Activated T-helper 1 cell treated with anti-CD3 and anti-CD28 coated beads, Interleukin-2, amount 50 U/mL, for 16 hours (primary cell): ENCODE measurements at places on chromosomes 3 and 15.

DNA sequence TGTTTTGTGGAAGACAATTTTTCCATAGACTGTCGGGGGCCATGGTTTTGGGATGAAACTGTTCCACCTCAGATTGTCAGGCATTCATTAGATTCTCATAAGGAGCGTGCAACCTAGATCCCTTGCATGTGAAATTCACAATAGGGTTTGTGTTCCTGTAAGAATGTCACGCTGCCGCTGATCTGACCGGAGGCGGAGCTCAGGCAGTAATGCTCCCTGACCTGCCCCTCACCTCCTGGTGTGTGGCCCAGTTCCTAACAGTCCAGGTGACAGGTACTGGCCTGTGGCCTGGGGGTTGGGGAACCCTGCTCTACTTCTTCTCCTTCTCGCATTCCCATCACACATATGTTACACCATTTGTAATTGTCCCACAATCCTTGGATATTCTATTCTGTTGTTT, 11.0 kb downstream of the CHRNA7 start:
- DNase-seq = no peak

- no peak for DNase-seq
These were observed 92.0 kb downstream of the TMEM108 start for GRCh38 chr3:133130168-133130567.

GRCh38 chr15:43118829-43119228, 13.0 kb upstream of the UBR1 start:
- no peak for DNase-seq

DNA sequence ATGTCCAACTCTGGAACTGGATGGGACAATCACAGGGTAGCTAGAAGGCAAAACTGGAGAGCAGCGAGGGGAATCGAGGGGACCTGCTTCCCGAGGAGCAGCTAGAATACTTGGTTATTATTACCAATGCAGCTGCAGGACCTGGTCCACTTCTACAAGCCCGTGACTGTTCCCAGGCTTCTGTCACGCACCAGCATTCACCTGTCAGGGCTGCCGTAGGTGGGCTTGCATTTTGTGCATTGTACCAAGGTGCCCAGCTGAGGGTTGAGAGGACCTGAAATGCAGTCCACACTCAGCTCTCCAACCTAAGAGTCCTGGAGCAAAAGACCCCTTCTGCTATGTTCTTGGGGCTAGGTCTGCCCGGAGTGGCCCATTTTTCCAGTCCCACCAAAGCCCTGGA, 2.3 kb downstream of the SEMA4B start:
- no peak for DNase-seq

- no peak for DNase-seq
These were observed 59.4 kb upstream of the TRIM71 start for GRCh38 chr3:32758375-32758753.

GRCh38 chr15:38992506-38992905, 427.9 kb upstream of the RASGRP1 start:
- DNase-seq = no peak

GRCh38 chr3:101170806-101171558, 149.4 kb downstream of the IMPG2 start:
- no peak for DNase-seq

DNA sequence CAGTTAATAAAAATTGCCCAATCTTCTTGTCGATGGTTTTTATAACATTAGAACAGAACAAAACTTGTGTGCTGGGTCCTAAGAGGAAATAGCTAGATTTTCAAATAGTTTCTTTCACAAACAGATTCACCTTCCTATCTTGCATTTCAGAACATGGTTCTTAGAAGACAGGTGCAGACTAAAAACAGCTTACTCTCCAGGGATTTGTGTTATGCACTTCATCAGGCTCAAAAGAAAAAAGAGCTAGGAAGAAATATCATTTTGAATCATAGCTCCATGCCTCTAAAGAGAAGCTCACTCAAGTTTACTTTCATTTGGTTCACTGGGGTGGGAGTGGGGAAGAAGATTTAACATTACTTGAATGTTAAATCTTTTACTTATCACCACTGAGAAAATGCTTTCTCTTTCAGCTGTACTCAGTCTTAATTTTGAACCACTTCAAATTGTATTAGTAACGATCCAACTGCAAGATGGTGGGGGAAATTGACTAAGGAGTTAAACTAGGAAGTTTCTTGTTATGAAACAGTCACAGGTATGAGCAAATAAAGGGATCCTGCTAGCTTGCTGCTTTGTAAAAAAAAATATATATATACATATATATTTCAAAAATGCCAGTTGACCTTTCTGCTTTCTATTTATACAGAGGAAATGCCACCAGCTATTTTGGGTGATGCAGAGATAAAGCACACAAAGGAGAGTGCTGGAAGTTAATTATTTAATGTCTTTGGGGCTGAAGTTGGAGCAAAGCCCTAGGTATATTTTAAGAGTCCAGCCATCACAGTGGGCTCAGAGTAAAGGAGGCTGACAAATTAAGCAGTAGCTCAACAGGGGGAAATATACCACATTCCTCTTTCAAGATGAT, 28.3 kb upstream of the NUDT16 start:
- DNase-seq = no peak

DNA sequence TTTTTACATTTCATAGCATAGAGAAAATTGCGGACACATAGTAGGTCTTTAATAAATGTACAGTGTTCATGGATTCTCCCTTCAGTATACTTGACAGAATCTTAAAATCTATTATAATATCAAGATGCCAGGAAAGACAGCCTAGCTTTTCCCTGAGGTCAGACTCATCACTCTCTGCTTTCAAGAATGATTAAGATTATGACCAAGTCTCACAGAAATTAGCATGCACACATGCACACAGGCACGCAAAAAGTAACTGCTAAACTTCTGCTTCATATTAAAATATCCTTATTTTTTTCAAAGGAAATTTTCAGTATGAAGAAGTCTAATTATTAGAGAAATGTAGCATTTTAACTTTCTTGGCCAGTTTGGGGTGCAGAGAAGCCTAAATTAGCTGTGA, 493.8 kb upstream of the NECTIN3 start:
- DNase-seq = no peak

DNA sequence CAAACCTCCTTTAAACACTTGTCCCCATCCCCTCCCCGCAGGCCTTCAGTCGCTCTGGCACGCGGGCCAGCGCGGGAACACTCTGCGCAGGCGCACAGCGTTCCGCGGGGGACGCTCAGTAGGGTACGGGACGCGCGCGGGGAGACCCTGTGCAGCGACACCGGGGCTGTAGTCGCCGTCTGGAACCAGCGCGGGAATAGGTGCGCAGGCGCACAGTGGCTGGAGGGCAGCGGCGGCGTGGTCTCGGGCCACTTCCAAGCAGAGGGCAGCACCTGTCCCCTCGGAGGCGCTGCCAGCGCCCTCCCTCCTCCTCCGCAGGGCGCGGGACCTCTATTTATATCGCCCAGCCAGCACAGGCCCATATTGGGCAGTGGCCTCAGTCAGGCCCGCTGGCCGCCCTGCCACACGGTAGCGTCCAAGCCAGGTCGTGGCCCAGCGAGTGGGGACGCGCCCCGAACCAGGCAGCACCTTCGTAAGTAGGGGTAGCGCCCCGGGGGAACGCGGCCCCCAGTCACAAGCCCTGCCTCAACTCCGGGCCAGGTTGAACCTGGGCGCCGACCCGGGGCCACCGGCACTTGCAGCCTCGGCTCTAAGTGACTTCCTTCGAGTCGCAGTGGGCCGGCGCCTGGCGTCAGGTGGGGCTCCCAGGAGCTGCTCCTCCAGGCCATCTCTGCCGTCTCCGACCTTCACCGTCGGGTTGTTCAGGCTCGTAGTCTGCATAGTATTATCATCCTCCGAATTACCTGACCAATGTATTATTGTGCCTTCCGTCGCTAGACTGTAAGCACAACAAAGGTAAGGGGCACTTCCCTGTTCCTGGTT, at the start of gene KBTBD12:
Gene KBTBD12 (plus strand): TSS at position 118 of the 822 bp plus-strand sequence. CDS start 7,830 bp downstream, outside the sequence.
- no peak for DNase-seq

- no peak for DNase-seq
These were observed 71.5 kb downstream of the CD200R1L start for GRCh38 chr3:112775011-112775742.

DNA sequence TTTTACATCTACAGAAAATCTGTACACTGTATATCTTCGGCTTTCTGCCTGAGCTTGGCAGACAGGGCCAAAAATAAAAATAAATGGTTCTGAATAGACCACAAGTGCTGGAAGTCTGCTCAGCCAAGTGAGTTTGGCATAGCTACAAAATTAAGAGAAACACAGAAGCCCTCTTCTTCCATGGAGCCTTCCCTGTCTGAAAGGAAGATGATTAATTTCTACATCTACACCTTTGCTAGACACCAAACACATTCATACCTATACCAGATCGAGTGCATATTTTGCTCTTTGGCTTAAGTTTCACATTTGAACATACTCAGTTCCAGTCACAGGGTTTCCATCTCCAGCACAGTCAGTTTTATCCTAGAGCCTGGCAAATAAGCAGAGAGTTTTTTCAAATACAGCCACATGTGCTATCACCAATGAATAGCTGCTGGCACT, 224.6 kb downstream of the GREM1 start:
- DNase-seq = no peak

DNA sequence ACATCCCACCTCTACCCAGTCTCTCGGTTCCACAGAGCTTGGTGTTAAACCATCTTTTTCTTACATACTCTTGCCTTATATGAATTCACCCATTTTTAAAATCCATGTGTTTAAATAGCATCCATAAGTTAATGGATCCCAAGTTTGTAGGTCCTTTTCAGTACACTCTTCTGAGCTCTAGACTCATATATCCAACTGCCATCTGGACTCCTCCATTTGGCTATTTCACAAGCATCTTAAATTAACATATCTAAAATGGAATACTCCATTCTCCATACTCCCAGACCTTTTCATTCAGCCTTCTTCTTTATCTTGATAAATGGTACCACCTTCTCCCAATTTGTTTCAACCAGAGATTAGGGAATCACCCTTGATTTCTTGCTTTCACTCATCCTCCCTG, 113.4 kb downstream of the CHST2 start:
- no peak for DNase-seq

DNA sequence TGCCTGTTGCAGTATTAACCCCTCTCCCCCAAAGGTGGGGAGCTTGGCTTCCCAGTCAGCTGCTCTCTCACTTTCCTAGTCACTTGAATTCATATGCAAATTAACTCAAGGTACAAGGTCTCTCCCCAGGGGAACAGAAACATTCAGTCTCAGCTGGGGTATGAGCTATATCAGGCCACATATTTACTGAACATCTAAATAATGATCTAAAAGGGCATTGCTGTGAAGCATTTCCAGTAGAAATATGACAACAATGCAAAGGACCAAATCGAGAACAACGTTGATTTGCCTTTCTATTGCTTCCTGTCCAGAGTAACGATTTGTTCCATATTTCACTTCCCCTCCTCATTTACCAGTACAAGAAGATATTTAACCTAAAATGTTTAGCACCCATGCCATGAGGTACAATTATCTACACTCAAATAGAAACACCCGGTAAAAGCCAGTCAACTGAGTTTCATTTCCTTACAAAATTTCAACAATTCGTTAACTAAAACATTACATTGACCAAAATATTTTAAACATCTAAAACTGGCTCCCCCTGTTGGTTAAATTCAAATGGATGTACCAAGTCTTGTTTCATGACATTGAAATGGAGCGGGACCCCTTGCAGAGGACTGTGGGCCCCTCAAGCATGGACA, 36.5 kb upstream of the KLHL6 start:
- no peak for DNase-seq

DNA sequence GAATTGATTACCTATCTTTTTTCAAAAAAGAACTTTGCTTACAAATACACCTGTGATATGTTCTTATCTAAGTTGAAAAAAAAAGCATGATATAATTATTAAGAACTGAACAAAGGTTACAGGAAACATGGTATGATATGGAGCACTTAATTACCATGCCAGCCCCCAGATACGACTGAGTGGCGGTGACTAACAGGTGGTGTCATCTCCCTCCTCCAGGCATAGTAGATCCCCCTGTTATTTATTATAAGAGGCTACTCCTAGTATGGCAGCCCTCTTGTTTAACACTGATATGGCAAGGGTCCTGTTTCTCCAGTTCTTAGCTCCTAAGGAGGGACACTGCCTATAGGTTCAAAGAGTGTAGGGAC, 31.0 kb upstream of the TM4SF4 start:
- no peak for DNase-seq

DNA sequence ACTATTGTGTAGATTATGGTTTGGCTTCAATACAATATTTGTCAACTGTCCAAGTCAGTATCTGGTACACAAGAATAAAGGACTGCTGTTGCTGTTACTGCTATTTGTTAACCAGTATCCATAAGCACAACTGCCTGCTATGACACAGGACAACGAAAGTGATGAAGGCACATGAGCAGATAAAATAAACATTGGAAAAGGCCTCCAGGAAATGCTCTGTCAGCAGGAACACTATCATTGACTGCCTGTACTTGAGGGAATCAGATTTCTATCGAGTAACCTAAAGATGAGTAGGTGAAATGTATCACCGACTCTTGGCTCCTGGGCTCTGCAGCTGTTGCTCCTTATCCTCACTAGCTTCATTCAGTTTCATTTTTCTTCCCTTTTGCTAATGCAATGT, 56.5 kb downstream of the FMN1 start:
- no peak for DNase-seq

DNA sequence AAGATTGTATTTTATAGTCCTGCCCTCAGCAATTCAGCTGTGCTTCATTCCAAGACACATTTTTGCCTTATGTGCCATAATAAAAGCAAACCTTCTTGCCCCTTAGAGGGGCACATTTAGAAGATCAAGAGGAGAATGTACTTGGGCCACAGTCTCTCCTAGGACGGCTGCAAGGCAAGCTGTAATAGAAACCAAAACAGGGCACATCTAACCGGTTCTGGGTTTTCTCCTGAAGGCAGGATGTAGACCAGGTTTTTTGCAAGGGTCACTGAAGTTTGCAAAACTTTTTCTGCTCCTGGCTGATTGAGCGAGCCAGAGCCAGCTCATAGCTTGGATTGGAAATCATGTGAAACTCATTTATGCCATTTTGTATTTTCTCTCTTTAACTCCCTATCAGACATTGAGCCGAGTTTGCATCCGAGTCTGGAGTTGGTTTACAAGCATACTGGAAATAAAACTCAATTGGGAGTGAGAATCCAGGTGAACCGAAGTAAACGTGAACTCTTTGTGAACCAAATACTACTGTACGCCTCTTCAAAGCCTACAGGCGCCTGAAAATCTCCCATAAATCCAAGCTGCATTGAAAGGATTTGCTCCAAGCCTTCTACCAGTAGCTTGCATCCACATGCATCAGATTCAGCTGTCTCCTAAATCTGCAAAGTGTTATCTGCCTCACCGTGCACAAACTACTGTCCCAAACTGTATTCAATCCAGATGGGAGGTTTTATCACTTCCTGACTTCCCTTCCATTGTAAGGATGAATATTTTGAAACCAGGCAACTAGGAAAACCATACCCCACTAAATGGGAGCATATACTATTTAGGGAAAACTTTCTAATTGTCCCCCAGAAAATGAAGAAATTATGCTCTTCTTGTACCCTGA, 60.9 kb upstream of the TSC22D2 start:
- DNase-seq = no peak

DNA sequence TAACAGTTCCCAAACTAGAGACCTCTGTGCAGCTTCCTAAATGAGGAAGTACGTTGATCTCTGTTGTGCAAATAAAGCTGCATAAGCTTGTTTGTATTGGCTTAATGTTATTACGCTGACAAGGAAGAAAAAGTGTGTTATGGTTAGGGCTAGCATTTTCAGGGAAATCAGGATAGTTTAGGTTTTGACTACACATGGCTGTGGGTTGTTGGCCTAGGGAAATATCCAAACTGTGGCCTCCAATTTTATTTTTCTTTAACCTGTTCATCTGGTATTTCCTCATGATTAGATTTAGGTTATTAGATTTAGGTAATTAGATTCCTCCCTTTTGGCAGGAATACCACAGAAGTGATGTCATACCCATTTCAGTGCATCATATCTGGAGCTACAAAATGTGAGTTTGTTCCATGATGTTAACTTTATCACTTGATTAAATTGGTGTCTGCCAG, 8.7 kb upstream of the MCCC1 start:
- no peak for DNase-seq
